Gastroesophageal sphincter (tissue), 4 donors: ENCODE measurements at places on chromosomes 3 and 15. TPM values are rescaled to one million over a fixed set of nuclear protein-coding genes. Genes with fewer than 3 reads are reported as not detected.

Gene ITIH3
- 9.7 TPM for total RNA-seq

Gene GPR27
- total RNA-seq = 1.7 TPM

Gene CLSTN2
- total RNA-seq = 9.7 TPM

Gene ITPR1
- 240 TPM for total RNA-seq

Gene ALDH1A3
- 93.3 TPM for total RNA-seq

Gene KNG1
- not detected for total RNA-seq

Gene RTP1
- total RNA-seq = not detected

Gene CYP11A1
- 0.67 TPM for total RNA-seq

Gene C15orf62
- total RNA-seq = 0.22 TPM

Gene CCDC33
- not detected for total RNA-seq

Gene NAALADL2
- 6.8 TPM for total RNA-seq

Gene NLGN1
- total RNA-seq = 24.4 TPM

Gene TUSC7
- not detected for total RNA-seq

Gene ZIC4
- not detected for total RNA-seq

Gene STRIT1
- total RNA-seq = not detected

Gene SERPINI2
- not detected for total RNA-seq
